ENCODE measurements at places on chromosomes 5 and 9. TPM values are rescaled to one million over a fixed set of nuclear protein-coding genes. Genes with fewer than 3 reads are reported as not detected.

- no peak overlapping the region for H3K4me3 ChIP-seq
- H3K27ac ChIP-seq, result peak overlapping the region; percentile 86
- peak; percentile 13 for DNase-seq
- peaks cover 13% of the 10 kb centered on the region for H3K36me3 ChIP-seq
- no peaks in the 10 kb centered on the region for H3K27me3 ChIP-seq
Measured at GRCh38 chr9:36833954-36834353, 200.1 kb downstream of the PAX5 start.

DNA sequence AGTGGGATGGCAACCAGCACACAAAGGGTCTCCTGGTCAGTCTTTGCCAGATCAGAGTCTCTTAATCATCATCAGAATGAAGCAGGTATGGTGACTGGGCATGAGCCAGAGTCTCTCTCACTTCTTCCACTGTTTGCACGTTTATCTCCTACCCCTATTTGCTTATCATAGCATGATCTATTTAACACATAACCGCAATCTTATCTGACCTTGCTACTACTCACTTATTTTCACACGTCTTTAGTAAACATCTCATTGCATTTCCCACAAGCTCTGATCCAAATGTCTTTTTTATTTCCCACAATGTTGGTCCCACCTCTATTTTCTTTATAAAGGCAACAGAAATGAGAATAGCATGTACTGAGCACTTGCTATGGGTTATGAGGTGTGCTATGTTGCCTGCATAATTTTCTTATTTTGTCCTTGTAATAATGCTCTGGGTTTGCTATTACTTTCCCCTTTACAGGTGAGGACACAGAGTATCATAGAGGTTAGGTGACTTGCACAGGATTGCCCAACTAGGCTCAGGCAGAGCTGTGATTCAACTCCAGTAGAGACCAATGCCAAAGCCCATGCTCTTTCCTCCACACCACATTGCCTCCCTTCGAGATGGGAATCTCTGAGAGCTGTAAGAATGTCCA is 39.7 kb upstream of the IL7R start:
- no peaks in the 10 kb centered on the region for H3K4me1 ChIP-seq
- H3K27ac ChIP-seq, result no peak overlapping the region
- DNase-seq, result no peak
- no peaks in the 10 kb centered on the region for H3K36me3 ChIP-seq
- H3K4me3 ChIP-seq, result no peak overlapping the region
- H3K27me3 ChIP-seq, result no peaks in the 10 kb centered on the region

Gene SLC27A6
- total RNA-seq, result not detected

Gene CTXN3
- not detected for total RNA-seq

GRCh38 chr9:93574900-93575795 is 1.2 kb upstream of the PHF2 start:
- peak overlapping the region; percentile 89 for H3K4me3 ChIP-seq
- peak overlapping the region; percentile 89 for H3K27ac ChIP-seq
- H3K27me3 ChIP-seq, result no peaks in the 10 kb centered on the region
- no peak for DNase-seq
- H3K4me1 ChIP-seq, result peaks cover 30% of the 10 kb centered on the region
- H3K36me3 ChIP-seq, result no peaks in the 10 kb centered on the region

- DNase-seq, result no peak
- peaks cover 84% of the 10 kb centered on the region for H3K4me1 ChIP-seq
- peaks cover 31% of the 10 kb centered on the region for H3K36me3 ChIP-seq
- H3K4me3 ChIP-seq, result peak overlapping the region; percentile 91
- H3K27me3 ChIP-seq, result no peaks in the 10 kb centered on the region
- peak overlapping the region; percentile 91 for H3K27ac ChIP-seq
Measured at GRCh38 chr5:180804129-180804618, 1.6 kb upstream of the MGAT1 start.

Gene MEF2C
- total RNA-seq, result 359 TPM

Gene MCTP1
- 1.9 TPM for total RNA-seq

- no peak overlapping the region for H3K27ac ChIP-seq
- peaks cover 3% of the 10 kb centered on the region for H3K27me3 ChIP-seq
- H3K36me3 ChIP-seq, result no peaks in the 10 kb centered on the region
- H3K4me1 ChIP-seq, result no peaks in the 10 kb centered on the region
- H3K4me3 ChIP-seq, result no peak overlapping the region
Measured at GRCh38 chr5:115490596-115490995, 54.0 kb downstream of the FEM1C start.

DNA sequence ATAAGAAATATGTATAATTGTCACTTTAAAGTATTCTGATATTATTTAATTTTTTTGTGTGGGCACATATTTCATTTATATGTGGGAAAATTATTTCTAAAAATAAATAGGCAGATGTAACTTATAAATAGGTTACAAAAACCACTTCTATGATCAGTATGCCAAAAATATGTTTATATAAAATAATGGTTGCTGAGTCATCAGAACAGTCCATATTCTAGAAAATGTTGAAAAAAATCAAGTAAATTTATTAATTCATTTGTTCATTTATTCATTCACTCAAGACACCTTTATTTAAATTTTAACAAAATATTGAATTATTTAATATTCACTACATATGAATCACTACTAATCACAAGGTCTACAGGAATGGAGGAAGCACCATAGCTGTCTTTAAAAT is 1387.3 kb upstream of the C9orf72 start:
- no peak overlapping the region for H3K4me3 ChIP-seq
- no peak overlapping the region for H3K27ac ChIP-seq
- no peak for DNase-seq
- no peaks in the 10 kb centered on the region for H3K27me3 ChIP-seq

- DNase-seq, result no peak
- no peaks in the 10 kb centered on the region for H3K36me3 ChIP-seq
- H3K27me3 ChIP-seq, result no peaks in the 10 kb centered on the region
Measured at GRCh38 chr9:111886983-111887718, 9.5 kb upstream of the UGCG start.

DNA sequence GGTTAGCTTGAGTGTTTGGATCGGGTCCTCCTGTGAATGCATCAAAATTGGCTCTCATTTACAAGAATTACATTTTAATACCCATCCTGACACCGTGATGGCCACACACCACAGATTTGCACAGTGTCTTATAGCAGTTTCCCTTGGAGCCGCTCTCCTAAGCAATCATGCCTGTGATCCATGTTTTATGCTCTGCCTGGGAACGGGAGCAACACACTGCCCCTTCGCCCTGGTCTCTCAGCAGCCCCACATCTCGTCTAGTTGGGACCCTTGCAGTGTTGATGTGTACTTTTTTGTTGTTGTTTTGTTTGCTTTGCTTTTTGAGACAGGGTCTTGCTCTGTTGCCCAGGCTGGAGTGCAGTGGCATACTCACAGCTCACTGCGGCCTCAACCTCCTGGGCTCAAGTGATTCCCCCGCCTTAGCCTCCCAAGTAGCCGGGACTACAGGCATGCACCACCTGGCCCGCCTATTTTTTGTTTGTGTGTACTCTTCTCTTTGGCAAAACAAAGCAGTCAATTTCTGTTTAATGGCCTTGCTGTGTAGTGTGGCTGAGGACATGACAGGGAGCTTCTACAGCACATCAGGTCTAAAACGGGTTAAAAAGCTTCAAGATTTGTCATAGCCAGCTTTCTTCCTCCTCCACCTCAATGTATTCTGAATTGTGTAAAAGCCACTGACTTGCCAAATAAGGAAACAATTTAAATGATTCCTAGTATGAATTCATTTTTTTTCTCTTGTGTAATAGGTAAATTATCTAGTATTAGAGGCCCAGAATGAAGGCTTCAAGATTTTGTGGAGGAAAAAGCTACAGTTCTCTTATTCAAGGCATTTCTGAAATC is 101.6 kb upstream of the TBCA start:
- no peak overlapping the region for H3K4me3 ChIP-seq
- no peaks in the 10 kb centered on the region for H3K4me1 ChIP-seq
- H3K27ac ChIP-seq, result no peak overlapping the region
- DNase-seq, result no peak

- H3K36me3 ChIP-seq, result no peaks in the 10 kb centered on the region
- H3K4me1 ChIP-seq, result no peaks in the 10 kb centered on the region
- no peak overlapping the region for H3K4me3 ChIP-seq
Measured at GRCh38 chr5:16776611-16777251, 159.4 kb downstream of the MYO10 start.

- no peaks in the 10 kb centered on the region for H3K27me3 ChIP-seq
- no peak overlapping the region for H3K27ac ChIP-seq
- no peaks in the 10 kb centered on the region for H3K4me1 ChIP-seq
- H3K36me3 ChIP-seq, result no peaks in the 10 kb centered on the region
Measured at GRCh38 chr9:16687678-16688369, 182.6 kb downstream of the BNC2 start.

Gene AHRR
- total RNA-seq, result 6.1 TPM
